ENCODE measurements at places on chromosomes 16 and 17.

GRCh38 chr17:43599835-43600234 lies 53.7 kb upstream of the ETV4 start:
- no peak for DNase-seq

GRCh38 chr16:76748461-76749348 lies 442.3 kb upstream of the MON1B start:
- no peak for DNase-seq

DNA sequence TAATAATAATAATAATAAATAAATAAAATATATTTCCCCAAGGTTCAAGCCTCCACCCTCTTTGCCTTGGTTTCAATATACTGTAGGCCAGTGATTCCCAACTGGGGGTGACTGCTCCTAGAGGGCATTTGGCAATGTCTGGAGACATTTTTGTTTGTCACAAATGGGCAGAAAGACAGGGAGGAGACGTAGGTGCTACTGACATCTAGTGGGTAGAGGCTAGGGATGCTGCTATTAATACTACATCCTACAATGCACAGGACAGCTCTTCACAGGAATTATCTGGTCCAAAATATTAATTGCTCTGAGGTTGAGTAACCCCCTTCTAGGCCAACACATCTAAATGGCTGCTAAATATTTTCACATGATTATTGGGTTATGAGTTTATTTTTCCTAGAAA lies 12.8 kb upstream of the PRR14 start:
- DNase-seq: no peak

DNA sequence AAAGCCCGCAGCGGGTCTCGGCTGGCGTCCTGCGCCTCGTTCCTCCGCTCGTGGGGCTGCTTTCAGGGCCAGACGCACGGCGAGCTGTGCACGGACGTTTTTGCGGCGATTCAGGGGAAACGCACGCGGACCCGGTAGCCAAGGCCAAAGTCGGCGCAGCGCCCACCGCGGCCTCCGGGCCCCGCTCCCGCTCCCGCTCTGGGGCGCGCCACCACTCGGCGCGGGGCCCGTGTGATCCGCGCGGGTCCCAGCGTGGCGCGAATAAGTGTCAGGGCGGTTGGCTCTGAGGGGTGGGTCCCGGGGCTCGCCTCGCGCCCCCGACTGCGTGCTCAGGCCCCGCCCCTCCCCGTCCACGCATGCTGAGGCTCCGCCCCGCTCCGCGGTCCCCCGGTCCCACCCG lies 694 bp upstream of the TBCD start:
- no peak for DNase-seq

DNA sequence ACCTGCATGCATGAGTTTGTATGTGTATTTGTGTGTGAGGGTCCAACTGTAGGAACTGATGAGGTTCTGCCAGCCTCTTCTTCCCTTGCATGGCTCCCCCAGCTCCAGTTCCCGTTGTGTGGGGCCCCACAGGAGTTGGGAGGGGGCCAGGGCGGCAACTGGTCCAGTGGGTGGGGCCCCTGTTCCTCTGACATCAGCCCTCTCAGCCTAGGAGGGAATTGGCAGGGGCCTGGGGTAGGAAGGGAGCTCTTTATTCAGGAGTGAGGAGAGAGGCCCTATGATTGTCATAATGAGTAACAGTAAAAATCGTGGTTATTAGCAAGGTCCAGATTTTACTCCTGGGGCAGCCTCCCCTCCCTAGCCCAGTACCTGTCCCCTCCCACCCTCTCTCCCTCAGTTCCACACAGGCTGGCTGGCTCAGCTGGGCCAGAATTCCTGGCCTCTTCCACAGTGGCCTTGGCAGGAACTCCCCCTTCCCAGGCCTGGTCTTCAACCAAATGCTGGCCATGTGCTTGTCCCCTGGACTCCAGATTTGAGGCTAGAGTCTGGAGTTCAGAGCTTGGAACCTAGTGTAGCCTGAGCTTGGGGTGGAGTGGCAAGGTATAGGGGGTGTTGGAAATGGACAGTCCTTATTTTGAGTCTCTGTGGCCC lies 18.9 kb downstream of the RARA start:
- no peak for DNase-seq

DNA sequence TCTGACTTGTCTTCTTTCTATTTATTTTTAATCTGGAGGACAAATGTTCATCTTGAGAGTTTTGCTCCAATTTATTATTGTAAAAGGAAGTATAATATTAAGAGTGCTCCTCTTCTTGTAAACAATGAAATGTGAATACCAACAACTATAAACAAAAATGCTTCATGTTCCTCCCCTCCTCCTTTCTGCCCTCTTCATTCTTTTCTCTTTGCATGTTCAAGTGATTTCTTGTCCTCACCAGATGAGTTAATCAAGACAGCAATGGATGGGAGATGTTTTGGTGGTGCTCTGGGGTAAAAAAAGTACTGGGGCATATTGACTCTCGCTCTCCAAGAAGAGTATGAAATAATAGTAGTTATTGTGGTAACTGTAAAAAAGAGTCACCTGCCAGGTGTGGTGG lies 24.3 kb downstream of the ITGB3 start:
- DNase-seq: no peak

GRCh38 chr17:59863616-59864015 lies 29.1 kb downstream of the TUBD1 start:
- DNase-seq: no peak

DNA sequence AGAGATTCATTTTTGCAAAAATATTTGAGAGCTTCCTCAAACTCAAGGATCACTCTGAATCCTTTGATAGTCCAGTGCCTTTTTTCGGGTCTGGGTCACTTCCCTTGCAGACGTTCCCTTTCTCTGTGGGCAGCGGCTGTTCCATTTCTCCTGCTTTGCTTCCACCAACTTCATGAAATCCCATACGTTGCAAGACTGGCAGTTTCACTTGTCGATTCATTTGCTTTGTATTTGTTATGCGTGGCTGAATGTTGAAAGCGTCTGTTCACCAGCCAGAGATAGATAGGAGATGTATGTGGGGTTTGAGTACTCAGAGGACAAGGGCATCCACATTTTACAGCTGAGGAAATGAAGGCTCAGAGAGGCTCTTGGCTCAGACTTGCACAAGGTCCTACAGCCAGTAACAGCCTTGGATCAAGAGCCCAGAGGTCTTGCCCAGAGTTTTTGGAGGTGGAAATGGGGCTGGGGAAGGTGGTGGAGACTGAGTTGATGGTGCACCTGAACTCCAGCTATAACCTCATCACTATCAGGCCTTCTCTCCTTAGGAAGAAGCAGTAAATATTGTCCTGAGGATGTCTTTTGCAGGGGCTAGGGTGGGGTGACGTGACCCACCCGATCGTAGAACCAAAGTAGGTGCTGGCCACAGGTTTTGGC lies 1.3 kb upstream of the CCDC102A start:
- no peak for DNase-seq

DNA sequence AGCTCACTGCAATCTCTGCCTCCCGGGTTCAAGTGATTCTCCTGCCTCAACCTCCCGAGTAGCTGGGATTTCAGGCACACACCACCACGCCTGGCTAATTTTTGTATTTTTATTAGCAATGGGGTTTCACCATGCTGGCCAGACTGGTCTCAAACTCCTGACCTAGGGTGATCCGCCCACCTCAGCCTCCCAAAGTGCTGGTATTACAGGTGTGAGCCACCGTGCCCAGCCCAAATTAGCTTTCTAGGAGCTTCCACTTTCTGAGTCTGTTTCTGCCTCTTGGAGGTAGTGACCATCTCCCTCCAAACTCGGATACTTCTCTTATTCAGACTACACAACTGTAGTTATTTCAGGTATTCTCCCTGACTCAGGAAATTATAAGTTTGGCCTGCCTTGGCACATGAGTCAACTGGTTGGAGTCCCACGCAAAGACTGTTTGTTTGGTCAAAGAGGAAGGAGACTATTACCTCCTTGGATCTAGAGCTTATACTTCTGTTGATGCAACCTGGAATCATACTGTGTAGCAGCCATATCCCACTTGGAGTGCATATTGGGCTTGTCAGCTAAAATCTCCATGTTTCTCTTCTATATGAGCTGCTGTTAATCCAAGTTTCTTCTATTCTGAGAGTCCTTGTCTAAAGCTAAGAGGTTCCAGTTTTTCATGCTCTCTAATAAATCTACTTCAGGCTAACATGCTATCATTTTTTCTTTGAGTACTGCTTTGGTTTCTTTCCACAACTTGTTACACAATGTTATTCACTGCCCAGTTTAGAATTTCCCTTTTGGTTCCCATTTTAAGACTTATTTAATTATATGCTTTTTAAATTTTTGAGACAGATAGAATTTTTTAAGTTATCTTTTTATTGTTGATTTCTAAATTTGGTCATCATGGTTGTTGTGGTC lies 7.5 kb downstream of the IL4R start:
- DNase-seq: no peak

DNA sequence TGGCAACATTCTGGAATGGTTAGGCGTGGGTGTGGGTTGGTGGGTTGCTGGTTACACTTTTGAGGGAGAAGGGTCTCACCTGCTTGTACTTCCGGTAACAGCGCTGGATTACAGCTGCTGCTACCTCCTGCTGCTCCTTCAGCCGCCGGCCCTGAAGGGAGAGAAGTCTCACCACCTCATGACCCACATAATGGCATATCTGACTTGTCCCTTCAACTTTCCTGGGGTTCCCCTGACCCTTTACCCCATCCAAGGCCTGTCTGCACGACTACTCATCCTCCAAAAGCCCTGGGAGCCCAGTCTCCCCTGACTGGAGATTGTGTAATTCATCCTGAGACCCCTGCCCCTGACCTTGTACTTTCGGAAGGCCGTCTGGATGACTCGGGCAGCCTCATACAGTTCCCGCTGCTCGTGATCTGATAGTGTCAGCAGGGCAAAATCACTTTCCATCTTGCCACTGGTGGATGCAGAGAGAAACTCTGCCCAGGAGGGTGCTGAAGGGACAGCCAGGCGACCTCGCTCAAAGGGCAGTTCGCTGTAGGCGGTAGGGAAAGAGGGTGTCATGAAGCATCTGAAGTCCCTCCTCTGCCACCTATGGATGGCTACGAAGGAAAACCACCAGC lies 2.0 kb upstream of the SPAG7 start:
- DNase-seq: no peak

DNA sequence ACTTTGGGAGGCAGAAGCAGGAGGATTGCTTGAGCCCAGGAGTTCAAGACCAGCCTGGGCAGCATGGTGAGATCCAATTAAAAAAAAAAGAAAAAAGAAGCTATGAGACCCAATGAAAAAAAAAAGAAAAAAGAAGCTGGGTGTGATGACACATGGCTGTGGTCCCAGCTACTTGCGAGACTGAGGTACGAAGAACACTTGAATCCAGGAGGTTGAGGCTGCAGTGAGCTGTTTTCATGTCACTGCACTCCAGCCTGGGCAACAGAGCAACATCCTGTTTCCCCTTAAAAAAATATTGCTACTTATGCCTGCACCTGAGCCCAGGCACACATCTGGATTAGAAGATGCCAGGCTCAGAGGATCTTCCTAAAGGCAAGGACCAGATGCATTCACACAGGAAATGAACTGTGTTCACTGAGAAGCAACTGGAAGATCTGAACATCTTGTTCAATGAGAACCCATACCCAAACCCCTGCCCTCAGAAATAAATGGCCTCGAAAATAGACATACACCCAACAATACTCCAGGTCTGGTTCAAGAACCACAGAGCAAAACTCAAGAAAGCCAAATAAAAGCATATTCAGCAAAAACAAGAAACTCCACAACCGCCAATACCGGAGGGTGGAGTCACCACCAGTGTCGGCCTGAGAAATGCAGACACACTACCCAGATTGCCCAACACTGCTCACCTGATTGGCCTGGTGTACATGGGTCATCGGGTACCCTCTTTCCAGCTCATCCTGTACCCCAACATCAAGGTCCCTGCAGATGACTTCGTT lies 4.4 kb downstream of the RNF135 start:
- no peak for DNase-seq

DNA sequence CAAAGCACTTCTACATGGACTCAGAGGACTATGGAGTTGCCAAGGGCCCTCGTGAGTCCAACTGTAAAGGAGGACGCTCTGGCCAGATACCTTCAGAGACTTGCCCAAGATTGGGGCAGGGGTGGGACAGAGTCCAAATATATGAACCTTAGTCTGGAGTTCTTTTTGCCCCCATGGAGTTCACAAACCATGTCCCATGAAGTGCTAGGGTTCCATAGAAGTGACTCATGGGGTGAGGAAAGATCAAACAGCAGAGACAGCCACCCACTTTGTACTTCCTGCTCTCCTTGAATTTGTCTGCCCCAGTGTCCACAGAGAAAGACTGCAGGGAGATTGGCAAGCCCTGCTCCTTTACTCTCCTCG lies 29.0 kb downstream of the SRL start:
- DNase-seq: no peak

DNA sequence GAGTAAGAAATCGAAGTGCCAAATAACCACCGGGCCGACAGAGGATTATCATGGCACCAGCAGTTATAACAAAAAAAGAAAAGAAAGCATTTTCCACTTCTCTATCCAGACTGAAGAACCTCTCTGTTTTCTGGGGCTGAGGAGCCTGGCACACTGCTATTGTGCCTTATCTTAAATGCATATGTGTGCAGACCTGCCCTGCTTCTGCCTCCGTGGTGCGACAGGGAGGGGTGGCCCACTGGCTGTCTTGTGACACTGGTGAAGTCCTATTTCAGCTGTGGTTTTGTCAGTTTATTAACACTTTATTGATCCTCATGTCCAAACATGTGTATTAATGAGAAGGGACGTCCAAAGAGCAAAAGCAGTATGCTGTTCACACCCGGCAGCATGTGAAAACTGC lies 55.4 kb downstream of the CDK5R1 start:
- DNase-seq: no peak

- no peak for DNase-seq
Observed at GRCh38 chr17:81720267-81721071, 8.4 kb downstream of the SLC25A10 start.

DNA sequence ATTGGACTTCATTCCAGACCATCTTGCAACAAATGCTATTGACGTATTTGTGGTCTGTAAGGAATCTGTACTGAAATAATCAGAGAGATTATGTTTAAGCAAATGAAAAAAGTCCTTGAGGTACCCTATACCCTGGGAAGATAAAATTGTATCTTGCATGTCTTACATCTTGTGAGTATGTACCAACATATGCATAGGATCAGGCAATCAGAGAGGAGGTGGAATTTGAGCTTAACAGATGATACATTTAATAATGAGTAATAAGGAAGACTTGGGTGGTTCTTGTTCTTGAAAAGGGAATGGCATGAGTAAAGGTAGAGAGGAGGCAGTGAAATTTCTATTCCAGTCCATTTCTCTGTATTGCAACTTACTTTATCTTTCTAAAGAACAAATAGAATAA lies 10.6 kb downstream of the MOSMO start:
- DNase-seq: no peak

GRCh38 chr16:149024-149660 lies 3.3 kb upstream of the HBZ start:
- peak; percentile 49 for DNase-seq

DNA sequence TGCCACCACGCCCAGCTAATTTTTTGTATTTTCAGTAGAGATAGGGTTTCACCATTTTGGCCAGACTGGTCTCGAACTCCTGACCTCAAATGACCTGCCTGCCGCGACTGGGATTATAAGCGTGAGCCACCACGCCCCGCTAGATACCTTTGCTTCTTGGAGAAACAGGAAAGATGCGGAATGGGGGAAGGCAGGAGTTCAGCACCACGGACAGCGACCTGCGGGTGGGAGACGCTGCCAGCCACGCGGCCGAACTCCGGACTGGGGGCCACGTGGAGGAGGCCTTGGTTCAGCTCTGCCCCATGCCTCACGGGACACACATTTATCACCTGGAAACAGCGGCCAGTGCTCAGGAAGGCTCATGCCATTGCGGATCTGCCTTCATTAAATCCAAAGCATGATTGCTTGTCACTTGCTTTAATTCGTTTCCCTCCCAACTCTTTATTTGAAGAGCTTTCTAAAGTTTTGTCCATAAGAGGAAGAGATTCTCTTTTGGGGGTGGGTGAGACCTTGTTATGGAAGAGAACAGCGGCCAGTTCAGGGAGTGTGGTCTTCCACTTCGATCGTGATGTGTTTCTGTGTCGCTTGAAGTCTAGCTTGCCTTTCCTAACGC lies 219.9 kb downstream of the ENGASE start:
- no peak for DNase-seq
